ENCODE measurements at places on chromosomes 5 and 9.
A peak's percentile ranks its signal among the peaks of the same experiment; 100 is the strongest.

DNA sequence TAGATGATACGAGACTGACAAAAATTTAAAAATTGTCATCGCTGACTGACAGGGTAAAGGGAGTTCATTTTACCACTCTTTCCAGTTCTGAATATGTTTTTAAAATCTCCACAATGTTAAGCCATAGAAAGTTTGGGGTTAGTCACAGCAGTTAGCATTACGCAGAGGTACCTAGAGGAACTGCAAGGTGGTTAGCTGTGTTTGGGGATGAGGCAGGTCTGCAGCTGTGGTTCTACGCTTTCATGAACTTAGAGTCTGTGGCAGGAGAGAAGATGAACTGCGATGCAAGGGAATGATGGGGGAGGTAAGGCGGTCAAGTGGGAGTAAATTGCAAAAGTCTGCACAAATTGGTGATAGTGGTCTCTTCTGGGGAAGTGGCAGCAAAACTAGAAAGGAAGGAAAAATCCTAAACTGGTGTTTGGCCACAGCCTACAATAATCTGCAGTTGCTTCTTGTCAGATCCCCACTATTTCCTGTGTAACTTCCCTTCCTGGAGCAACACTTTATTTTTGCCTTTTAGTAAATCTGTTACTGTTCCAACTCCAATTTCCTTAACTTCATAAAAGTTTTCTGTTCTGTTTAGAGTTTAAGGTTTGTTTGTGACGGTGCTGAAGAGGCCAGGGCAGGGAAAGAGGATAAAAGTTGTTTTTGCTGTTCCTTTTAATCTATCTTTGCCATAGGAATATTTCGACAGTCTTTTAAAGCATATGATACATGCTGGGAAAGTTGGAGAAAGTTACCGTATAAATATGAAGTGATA is 38.6 kb upstream of the SNX2 start:
- DNase-seq = no peak

GRCh38 chr5:80255811-80256712 is at the start of gene SERINC5:
SERINC5 (minus strand) TSS chr5:80256048; CDS start chr5:80255922, 126 bp downstream.
- peak; percentile 90 for DNase-seq

- DNase-seq = no peak
These were observed 72.5 kb downstream of the PLAC8L1 start for GRCh38 chr5:146032911-146033310.

- DNase-seq = no peak
These were observed 23.2 kb upstream of the TBC1D9B start for GRCh38 chr5:179930788-179931473.

DNA sequence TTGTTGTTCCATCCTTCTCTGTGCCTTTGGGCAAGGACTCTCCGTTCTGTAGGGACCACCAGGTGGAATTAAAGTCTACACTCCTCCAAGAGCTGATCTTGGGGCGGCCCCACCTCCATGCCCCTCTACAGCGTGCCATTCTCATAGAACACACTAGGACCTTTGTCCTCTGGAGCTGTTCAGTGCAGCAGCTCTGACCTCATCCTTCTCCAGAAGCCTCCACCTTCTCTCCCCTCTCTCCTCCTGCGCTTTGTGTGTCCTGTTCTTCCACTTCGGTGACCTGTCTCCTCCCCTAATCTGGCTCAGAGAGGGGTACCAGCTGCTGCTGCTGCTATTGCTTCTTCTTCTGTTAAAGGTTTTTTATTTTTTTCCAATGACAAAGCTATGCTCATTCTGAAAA is 1.8 kb upstream of the MACROH2A1 start:
- DNase-seq = no peak

GRCh38 chr5:145449794-145450193 is 385.3 kb downstream of the PRELID2 start:
- DNase-seq = no peak

GRCh38 chr5:111129938-111130337 is 37.8 kb downstream of the WDR36 start:
- DNase-seq = no peak

DNA sequence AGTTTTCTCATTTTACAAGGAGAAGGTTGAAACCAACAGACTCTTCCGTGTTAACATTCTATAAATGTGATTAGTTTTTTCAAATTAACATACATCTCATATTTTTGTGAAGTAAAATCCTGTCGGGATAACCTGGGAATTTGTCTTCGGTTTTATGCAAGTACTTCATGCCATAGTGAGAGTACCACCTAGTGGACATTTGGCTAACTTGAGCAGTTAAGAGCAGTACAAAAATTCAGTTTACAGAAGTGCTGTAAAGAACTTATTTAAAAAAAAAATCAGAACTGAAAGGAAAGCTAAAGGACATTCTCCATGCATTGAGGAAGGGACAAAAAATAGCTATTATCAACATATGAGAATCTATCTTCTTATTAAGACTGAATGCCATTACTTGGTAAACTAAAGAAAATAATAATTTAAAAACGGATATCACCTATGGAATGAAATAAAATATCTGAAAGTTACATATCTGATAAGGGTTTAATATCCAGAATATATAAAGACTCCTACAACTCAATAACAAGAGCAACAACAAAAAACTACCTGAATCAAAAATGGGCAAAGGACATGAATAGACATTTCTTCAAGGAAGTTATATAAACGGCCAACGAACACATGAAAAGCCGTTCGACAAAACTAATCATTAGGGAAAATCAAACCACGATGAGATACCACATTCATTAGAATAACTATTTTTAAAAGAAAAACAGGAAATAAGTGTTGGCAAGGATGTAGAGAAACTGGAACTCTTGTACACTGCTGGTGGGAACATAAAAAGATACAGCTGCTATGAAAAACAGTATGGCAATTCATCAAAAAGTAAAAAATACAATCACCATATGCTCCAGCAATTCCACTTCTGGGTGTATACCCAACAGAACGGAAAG is 117.0 kb upstream of the GNA14 start:
- DNase-seq = no peak

DNA sequence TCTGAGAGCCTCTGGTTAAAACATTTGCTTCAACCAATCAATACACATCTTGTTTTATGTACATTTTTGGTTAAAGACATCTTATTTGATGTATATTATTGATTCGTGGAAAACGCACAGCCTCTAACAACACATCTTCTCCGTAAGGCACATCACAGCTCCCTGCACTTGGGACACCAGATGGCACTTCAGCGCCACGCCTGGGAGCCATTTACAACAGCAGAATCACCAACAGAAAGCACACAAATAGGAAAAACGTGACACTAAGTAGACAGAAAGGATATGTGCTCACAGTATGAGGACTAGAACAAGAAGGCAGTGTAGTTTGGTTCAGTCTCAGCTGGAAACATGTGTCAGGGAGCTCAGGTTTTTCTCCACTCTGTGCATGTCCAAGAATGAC is 199.7 kb downstream of the ROR2 start:
- DNase-seq = no peak

- DNase-seq = no peak
These were observed 127.6 kb downstream of the TMEM174 start for GRCh38 chr5:73300337-73301207.

GRCh38 chr5:107463731-107464130 is 207.0 kb downstream of the EFNA5 start:
- DNase-seq = no peak

DNA sequence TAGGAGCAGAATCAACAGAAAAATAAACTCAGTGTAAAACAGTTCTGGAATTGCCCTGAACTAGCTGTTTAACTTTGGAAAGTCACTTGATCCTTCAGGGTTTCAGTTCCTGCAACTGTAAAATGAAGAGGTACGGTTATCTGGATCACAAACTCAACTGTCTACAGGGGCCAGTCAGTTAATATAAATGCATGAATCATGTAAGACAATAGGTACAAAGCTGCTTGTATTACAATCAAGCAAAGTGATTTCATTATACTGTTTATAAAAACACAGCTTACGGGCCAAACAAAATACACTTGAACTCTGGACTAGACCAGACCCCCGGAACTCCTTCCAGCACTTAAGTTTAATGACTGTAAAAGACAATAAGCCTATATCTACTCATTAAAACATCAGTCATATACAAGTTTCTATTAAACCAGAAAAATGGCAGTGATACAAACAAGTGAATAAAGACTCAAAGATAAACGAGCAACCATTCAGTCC is 73.0 kb downstream of the MRPS27 start:
- DNase-seq = no peak

DNA sequence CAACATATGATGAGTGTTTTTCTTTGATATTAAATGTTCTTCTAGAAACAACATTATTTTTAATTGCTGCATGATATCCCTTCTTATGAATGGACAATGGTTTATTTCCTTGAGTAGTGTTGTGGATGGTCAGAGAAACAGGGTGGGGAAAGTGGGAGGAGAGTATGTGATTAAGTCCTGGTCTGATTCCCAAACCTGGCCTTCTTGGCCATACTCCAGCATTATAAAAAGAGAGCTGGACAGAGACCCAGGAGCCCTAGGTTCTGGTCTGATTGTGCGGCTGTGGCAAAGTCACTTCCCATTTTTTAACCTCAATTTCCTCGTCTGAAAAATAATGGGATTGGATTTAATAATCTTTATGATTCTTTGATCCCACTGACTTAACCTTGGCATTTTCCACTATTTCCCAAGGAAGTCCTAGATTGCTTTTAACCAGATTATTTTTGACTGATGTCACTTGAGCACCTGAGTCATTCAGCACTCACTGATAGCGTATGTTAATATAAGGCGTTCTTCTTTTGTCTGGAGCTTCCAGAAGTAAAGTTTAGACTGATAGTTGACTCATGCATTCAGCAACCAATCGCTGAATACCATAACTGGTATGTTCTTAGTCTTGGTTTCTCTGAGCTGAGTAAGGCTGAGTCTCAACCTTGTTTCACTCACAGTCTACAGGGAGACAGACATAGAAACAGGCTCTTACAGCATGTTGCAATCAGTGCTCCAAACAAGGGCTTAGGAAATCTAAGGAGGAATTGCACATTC is 26.2 kb downstream of the OSMR start:
- DNase-seq = no peak

- no peak for DNase-seq
These were observed 734.6 kb upstream of the PTPRD start for GRCh38 chr9:11347437-11347836.

GRCh38 chr9:91844190-91844589 is 105.8 kb downstream of the ROR2 start:
- DNase-seq = peak; percentile 27

DNA sequence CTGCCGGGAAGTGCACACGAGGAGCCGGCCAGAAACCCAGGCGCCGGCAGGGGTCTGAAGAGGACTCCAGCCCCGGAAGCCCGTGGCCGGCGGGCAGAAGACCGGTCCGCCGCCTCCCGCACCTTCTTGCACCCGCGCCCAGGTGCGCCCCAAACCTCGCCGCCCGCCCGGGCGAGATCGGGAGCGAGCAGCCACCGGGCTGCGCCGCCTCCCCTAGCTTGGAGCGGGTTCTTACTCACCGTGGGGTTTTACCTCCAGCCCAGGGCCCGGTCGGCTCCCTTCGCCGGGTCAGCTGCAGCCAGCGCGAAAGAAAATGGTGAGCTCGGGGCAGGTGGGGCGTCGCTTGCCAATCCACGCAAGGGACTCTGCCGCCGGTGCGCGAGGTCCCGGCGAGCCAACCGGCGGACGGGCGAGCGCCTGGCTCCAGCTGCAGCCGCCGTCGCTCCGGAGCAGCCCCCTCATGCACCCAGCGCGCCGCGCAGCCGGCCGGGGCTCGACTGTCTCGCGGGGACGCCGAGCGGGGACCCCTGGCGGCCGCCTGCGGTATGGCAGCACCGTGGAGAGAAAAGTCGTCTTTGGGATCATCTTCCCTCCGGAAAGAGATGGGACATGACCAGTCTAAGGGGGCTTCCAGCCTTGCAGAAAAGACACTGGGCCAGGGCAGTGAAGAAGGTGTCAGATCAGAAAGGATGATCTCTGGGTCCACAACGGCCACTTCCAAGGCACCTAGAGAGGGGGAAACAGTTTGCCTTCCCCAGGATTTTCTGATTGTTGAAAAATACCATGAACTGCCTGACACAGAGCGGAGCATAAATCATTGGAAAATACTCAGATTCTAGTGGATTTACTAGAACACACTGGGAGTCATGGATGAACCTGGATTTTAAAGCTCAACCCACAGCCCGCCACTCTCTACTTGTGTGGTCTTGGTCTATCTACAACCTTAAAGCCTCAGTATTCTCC is at the start of gene MOB3B:
Gene MOB3B (minus strand): TSS at position 499 of the 963 bp plus-strand sequence. CDS start 74,264 bp downstream, outside the sequence.
- peak; percentile 86 for DNase-seq

DNA sequence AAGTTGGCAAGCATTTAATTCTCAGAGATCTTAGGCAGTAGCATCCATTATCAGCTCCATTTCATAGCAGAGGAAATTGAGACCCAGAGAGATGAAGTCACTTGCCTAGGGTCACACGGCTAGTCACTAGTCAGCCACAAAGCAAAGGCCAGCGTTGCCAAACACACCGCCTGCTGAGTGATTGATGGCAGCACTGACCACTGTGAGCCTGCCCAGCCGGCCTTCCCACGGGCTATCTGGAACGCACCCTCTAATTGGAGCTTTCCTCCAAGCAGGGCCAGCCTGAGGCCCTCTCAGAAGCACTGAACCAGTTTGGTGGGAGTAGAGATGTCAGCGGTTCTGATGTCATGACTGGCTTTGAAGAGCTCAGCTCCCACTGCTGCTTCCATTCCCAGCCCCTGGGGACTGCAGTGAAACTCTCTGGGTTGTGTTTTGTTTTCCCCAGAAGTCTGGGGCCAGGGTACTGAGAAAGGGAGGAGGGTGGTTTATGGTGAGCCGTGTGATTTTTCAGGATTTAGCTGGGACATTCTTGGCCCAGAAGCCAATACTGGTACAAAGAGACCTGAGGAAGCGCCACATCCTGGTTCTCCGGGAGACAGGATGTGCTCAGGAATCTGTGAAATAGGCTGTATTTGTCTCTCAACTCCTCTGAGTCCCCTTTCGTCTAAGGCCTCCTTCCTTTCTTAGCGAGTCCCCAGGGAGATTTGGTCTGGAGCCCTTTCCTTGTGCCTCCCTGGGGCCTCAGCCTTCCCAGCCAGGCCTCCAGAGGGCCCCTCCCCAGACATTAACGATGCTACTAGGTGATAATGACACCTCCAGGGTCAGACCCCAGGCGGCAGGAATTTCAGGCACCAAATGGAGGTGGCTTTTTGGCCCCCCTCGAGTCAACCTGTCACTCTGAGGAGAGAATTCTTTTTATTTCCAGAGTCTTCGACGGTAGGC is 44.5 kb downstream of the SPRY4 start:
- DNase-seq = peak; percentile 75

DNA sequence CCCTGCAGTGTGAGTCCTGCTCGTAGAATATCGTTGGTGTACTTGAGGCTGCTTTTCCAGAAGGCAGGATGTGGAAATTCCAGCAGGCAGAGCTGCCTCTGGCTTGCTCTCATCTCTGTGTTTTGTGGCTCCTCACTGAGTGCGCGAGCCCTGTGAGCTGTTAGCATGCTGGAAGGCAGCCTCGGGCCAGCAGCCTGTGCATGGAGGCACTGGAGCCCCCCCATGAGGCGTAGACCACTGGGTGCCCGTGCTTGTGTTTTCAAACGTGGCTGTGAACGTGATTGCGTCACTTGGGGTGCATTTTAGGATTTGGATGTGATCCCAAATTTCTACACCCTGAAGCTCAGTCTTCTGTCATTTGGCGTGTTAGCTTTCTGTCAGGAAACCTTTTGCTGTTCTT is 3.2 kb downstream of the WDR5 start:
- no peak for DNase-seq

Data from left ventricle myocardium inferior (tissue), 1 donor.